Stimulated activated CD4-positive, alpha-beta T cell treated with anti-CD3 and anti-CD28 coated beads, Interleukin-4, amount 100 ng/mL, for 48 hours (primary cell): ENCODE measurements at places on chromosomes 7 and 10.

DNA sequence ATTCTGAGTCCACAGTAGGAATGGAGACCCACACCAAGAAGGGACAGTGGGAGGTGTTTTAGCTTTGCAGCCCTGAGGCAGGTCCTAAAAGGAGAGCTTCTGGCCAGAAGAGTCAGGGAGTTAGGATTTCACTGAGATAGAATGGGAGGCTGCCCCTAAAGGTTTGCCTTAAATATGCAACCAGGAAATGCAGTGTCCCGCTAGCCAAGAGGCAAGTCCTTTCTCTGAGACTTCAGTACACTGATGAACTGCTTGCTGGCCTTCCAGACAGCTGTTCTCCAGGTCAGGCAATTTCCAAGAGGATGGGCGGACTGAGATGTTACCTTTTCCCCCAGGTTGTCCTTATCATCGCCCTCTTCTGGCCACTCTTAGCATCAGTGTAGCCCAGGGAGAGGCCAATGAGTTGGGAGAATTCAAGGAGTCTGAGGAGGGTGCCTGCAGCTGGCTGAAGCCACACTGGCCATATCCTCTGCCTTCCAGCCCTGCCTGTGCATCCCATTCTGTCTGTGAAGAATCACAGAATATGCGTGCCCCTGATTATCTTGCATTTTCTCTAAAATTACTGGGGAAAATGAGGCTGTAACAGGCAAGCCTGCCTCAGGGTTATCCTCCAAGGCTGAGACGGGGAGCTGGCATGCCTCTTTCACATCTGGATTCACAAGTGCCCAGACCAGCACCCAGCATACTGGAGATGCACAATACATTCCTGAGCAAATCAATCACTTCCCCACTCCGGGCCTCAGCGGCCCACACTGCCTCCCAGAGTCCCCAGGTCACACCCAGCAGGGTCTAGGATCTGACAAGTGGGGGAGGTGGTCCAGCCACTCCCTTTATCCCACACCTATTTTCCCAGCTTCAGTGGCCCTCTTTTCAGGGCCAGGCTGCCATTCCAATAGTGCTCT, 2.4 kb downstream of the TLL2 start:
- DNase-seq = no peak

- DNase-seq = no peak
Observed at GRCh38 chr7:30510124-30511075, 5.8 kb upstream of the GGCT start.

GRCh38 chr10:32159264-32159663, 103.0 kb upstream of the KIF5B start:
- DNase-seq = no peak

DNA sequence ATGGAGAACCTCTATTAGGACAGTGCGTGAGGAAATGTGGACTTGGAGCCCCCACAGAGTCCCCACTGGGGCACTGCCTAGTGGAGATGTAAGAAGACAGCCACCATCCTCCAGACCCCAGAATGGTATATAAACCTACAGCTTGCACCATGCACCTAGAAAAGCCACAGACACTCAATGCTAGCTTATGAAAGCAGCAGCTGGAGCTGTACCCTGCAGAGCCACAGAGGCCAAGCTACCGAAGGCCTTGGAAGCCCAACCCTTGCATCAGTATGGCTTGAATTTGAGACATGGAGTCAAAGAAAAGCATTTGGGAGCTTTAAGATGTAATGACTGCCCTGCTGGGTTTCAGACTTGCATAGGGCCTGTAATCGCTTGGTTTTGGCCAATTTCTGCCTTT, 361.3 kb downstream of the ZNF248 start:
- DNase-seq = no peak

DNA sequence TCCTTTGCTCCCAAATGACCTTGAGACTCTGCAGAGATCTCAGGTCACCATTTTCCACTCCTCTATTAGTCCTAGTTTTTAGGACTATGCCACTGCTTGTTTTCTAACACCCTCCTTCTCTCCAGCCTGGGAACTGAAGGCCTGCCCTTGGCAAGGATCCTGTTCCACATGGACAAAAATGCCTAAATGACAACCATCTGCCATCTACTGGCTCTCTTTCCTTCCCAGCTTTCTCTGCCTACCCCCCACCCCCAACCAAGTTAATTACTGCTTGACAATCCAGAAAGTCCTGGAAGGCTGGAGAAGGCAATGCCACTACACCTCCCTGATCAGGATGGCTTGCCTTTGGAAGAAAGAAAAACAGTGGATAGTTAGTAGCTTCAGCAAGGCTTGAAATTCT, 44.8 kb upstream of the SP8 start:
- DNase-seq = no peak

GRCh38 chr7:140542228-140542603, 62.9 kb upstream of the MKRN1 start:
- no peak for DNase-seq

DNA sequence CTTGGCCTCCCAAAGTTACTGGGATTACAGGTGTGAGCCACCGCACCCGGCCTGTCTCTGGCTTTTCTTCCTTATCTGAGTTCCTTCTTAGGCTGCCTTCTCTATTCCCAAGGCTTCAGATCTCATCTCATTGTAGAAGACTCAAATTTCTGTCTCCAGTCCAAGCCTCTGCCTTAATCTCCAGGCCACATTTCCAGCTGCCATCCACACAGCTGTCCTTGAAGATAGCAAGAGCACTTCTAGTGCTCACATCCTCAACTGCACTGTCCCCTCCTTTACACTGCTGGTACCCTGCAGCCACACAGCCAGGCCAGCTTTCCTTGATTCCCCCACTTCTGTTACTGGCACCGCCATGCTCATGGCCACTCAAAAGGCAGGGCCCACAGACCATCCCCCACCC, 35.6 kb downstream of the POLL start:
- DNase-seq = no peak

- no peak for DNase-seq
Observed at GRCh38 chr7:122067077-122067476, 77.0 kb downstream of the AASS start.

- no peak for DNase-seq
Observed at GRCh38 chr10:58590924-58591323, 78.3 kb downstream of the BICC1 start.

- no peak for DNase-seq
Observed at GRCh38 chr10:46550795-46551700, 5.4 kb downstream of the GPRIN2 start.

- no peak for DNase-seq
Observed at GRCh38 chr10:107656932-107657331, 492.4 kb upstream of the SORCS1 start.

GRCh38 chr10:99234041-99234790, 1.4 kb downstream of the HPSE2 start:
- DNase-seq = peak; percentile 30

DNA sequence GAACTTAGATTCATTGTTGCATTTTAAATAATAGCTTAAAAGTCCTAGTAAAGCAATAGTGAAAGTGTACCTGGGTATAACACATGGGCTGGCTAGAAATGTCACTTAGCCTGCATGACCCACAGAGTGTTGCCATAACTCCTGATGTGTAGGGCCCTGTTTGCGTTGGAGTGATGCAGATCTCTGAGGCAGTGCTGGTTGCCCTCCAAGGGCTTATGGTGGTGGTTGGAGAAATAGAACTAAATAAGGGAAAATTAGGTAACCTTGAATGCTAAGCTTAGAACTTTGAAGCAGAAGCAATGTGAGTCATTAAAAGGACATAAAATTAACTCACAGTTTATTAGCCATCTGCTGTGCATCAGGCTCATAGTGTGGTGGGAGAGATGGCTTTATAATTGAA, 105.7 kb downstream of the CCNY start:
- no peak for DNase-seq

- DNase-seq = no peak
Observed at GRCh38 chr7:115708013-115708341, 322.6 kb downstream of the TFEC start.

DNA sequence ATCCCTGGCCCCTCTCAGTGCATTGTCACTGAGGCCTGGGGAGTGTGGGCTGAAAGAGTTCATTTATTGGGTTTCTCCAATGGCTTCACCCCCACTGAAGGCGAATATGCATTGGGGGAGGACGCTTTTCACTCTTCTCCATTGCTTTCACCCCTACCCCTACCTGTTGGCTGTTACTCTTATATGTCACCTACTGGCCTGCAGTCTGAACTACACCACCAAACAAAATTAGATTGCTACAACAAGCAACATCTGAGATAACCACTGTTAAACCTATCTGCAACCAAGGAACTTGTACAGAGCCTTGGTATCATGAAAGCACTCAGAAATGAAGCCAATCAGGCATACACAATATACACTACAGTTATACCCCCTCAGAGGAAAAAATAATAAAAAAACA, 203.7 kb downstream of the REEP3 start:
- DNase-seq = no peak

GRCh38 chr10:21347785-21348170, 177.7 kb downstream of the SKIDA1 start:
- no peak for DNase-seq

DNA sequence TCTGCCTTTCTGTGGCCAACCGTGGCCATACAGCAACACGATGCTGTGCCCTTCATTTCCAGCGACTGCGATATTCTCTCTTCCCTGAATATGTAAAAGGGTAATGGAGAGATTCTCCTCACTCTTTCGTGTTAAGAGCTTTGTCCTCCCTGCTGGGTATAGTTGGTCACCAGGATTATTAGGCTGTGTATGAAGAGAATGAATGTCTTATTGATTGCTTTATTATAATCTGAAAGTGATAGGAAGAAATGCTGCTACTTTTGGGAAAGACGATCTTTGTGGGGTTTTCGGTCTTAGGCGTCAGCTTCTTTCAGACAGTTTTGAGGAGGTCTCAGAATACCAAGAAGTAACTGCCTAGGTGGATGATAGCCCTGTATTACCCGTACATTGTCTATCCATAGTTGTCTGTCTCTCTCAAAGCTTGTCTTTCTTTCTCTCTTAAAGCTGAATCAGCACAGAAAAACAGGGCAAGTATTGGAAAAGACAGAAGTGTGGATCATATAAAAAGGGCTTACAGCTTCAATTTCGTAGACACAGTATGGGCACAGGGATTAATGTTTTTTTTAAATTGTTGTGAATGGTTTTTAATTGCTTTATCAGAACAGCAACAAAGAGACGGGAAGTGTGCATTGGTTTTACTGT, 1.2 kb downstream of the AHCYL2 start:
- DNase-seq = no peak

DNA sequence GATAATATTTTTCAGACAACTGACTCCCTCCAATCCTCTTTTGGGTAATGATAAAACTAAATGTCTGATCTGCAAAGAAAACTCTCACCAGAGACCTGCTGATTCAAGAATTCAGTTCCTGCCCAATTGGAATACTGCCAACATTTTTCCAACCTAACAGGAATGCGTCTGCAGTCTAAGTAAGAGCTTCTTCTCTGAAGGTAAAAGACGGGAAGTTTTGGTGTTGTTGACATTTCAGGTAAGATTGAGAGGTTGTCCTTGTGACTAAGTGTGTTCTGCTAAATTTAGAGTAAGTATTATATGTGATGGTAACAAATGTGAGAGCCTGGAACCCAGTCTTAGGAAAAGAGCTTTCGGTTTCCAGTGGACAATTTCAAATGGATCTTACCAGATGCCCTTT, 17.6 kb downstream of the IFIT5 start:
- DNase-seq = no peak

DNA sequence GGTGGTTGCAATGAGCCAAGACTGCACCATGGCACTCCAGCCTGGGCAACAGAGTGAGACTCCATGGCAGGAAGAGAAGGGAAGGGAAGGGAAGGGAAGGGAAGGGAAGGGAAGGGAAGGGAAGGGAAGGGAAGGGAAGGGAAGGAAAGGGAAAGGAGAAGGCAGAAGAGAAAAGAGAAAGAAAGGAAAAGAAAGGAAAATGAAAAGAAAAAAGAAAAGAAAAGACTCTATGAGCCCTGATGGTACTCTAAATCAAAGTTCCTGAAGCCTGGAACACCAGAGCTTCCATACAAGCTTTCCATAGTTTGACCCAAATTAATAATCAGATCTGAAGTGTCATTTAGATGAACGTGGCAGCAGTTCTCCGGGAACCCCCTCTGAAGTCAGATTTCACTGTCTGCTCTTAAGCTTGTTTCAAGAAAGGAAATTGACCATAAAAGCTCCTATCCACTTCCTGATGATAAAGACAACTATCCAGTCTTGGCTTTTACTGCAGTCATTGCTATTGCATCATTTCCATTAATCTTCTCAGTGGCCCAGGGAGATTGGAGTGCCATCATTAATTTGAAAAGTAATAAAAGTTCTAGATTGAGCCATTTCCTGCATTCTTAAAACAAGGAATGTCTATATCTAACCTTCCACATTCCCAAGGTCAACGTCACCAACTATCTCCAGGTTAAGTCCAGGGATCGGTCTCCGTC, 44.2 kb upstream of the FRMD4A start:
- DNase-seq = no peak

DNA sequence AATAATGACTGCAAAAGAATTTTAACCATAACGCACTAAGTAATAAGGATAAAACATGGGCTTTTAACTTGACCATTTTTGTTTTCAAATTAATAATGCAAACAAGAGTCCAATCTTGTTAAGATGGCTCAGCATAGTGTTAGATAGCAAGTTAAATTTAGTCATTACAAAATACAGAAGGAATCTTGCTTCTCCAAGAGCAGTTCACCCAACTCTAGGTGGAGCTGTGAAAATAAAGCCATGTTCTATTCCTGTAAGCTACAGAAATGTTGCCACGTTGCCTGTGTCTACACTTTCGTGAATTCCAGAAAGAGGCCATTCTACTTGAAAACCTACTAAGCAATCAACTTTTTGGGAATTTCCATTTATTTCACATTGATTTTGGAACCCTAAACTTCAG, 191.9 kb downstream of the SFMBT2 start:
- DNase-seq = no peak

- no peak for DNase-seq
Observed at GRCh38 chr10:34191406-34191805, 623.7 kb downstream of the PARD3 start.

GRCh38 chr7:105387508-105388355, 989 bp downstream of the SRPK2 start:
- DNase-seq = peak; percentile 16

GRCh38 chr7:25069900-25070443, 55.1 kb downstream of the CYCS start:
- no peak for DNase-seq

DNA sequence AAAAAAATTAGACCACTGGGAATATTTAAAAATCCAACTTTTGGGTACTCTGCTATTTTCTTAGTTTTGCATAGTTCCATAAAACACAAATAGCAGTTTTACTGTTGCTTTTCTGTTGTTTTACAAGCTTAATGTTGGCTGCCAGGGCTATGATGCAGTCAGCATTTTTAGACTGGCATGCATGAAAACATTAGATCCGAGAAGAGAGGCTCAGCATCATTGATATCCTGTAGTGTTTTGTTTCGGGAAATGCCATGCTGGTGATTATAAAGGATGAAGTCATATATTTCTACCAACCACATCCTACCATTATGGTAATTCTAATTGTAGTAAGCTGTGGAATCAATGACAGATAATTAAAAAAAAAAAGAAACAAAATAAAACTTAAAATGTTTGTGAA, 104.6 kb downstream of the MBL2 start:
- DNase-seq = no peak
